H9 (cell line): ENCODE measurements at places on chromosomes 2 and 18.

GRCh38 chr2:38744399-38744780 is 6.8 kb downstream of the SRSF7 start:
- no peak for DNase-seq
- H3K4me1 ChIP-seq, result no peaks in the 10 kb centered on the region
- no peak overlapping the region for H3K27ac ChIP-seq
- H3K36me3 ChIP-seq, result peaks cover 70% of the 10 kb centered on the region
- H3K27me3 ChIP-seq, result no peaks in the 10 kb centered on the region
- H3K4me3 ChIP-seq, result no peak overlapping the region

DNA sequence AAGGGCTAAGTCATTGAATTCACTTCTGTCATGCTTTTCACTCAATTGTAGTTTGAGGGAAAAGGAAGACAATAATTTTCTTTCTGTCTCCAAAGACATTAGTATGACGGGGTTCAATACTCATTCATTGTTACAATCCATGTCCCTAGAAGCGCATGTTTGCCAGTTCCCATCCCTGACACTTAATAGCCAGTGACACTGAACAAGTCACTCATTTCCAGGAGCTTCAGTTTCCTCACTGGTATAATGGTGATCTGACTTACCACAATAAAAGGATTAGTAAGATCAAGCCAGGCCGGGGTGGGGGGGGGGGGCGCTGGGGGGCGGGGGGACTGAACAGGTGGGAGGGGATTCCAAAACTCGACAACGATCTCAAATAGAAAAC is 144.8 kb upstream of the MAP3K20 start:
- H3K27ac ChIP-seq, result no peak overlapping the region
- no peaks in the 10 kb centered on the region for H3K36me3 ChIP-seq
- DNase-seq, result no peak
- no peaks in the 10 kb centered on the region for H3K27me3 ChIP-seq
- H3K4me3 ChIP-seq, result no peak overlapping the region

- no peak for DNase-seq
- H3K36me3 ChIP-seq, result no peaks in the 10 kb centered on the region
- H3K27ac ChIP-seq, result no peak overlapping the region
These were observed 65.3 kb downstream of the CXCR4 start for GRCh38 chr2:136052369-136053362.

- H3K4me3 ChIP-seq, result no peak overlapping the region
- DNase-seq, result no peak
- no peaks in the 10 kb centered on the region for H3K4me1 ChIP-seq
- H3K27me3 ChIP-seq, result no peaks in the 10 kb centered on the region
- no peak overlapping the region for H3K27ac ChIP-seq
These were observed 108.2 kb upstream of the TWIST2 start for GRCh38 chr2:238739668-238740067.

DNA sequence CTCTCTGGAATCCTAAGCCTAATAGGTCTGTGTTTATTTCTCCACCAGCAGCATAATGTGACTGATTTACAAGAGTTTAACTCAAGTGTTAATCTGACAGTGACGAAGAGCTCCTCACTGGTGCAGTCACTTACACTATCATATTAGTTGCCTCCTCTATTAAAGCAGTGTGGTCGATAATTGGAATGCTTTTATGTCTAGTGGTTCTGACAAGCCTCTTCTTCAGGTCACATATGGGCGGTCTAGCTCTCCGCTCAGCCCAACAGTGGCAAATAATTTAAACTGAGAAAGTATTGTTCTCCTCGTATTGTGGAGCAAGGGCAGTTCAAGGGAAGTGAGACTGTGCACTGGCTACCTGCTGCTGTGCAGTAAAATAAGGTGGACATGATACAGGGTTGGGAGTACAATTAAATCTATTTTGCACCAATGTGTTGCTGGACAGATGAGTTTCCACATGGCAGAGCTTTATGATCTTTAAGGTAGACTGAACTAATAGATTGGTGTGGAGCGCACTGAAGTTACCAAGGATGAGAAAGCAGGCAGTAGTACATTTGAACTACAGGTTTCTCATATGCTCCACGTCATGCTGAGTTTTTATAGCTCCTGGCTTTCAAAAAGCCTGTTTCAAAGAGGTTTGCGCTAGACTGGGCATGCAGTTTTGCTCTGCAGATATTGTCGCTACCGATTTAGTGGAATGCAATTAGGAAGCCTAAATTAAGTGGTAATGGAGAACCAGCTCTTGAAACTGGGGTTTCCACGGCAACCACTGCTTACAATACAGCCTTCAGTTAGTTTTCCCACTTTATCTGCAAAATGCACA is 151.7 kb upstream of the POU3F3 start:
- H3K36me3 ChIP-seq, result no peaks in the 10 kb centered on the region
- H3K27ac ChIP-seq, result no peak overlapping the region
- DNase-seq, result no peak
- H3K27me3 ChIP-seq, result no peaks in the 10 kb centered on the region

DNA sequence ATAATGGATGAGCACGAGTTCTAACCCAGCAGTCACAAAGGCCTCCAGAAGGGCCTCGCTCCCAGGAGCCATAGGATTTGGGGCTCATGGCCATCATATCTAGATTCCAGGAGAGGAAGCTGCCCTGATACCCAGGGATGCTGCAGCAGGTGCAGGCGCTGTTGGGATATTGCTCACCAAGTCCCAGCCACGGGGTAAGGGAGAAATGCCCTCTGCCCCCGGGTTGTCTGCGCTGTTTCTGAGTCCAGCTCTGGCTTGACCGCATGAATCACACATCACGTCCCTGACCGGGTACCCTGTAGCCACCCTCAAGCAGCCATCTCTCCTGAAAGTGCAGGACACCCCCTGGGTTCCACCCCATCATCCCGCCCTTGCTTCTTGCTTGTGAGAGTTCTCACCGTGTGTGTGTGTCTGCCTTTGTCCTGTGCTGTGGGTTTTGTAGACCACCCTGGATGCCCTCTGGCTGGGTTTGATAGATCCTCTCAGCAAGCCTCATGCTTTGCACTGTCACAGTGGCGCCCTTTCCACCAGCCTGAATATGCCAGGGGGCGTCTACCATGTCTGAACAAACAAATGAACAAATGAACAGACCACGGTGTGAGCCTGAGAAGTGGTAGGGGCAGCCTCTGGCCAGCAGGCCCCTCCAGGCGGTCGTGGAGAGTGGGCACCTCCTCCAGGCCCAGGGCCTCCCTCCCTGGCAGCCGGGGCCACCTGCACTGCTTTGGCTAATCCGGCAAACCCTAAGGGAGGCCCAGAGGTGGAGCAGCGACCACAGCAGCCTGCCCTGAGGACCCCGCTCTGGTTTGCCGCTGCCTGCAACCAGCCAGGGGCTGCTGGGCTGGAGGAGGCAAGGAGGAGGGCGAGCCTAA is 32.1 kb downstream of the ADRA2B start:
- H3K4me1 ChIP-seq, result no peaks in the 10 kb centered on the region
- H3K4me3 ChIP-seq, result no peak overlapping the region
- DNase-seq, result peak; percentile 18
- no peaks in the 10 kb centered on the region; the same call in 2 of the 3 replicates for H3K36me3 ChIP-seq

- H3K27ac ChIP-seq, result no peak overlapping the region
- no peaks in the 10 kb centered on the region for H3K36me3 ChIP-seq
- no peak for DNase-seq
- no peaks in the 10 kb centered on the region for H3K4me1 ChIP-seq
- no peak overlapping the region for H3K4me3 ChIP-seq
These were observed 1111.9 kb upstream of the GYPC start for GRCh38 chr2:125543968-125544514.

- DNase-seq, result no peak
- H3K27me3 ChIP-seq, result no peaks in the 10 kb centered on the region; the same call in 1 of the 2 replicates
- H3K27ac ChIP-seq, result no peak overlapping the region
These were observed 109.8 kb downstream of the FAM210A start for GRCh38 chr18:13616525-13617035.

DNA sequence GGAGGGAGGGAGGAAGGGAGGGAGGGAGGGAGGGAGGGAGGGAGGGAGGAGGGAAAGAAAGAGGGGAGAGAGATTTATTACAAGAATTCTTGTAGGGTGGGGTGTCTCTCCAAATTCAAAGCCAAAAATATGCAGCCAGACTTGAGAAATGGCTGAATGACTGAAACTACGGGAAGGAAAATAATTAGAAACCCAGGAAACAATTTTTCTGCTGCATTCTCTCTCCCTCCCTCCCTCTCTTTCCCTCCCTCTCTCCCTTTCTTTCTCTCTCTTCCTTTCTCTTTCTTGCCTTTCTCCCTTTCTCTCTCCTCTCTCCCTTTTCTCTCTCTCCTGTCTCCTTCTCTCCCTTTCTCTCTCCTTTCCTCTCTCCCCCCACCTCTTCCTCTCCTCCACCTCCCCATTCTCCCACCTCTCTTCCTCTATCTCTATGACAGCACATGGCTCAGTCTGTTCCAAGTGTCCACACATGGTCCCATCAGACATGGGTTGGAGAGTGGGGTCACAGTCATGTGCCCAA is 218.7 kb downstream of the C1D start:
- H3K27ac ChIP-seq, result no peak overlapping the region
- H3K4me1 ChIP-seq, result no peaks in the 10 kb centered on the region
- H3K36me3 ChIP-seq, result no peaks in the 10 kb centered on the region
- H3K27me3 ChIP-seq, result no peaks in the 10 kb centered on the region

DNA sequence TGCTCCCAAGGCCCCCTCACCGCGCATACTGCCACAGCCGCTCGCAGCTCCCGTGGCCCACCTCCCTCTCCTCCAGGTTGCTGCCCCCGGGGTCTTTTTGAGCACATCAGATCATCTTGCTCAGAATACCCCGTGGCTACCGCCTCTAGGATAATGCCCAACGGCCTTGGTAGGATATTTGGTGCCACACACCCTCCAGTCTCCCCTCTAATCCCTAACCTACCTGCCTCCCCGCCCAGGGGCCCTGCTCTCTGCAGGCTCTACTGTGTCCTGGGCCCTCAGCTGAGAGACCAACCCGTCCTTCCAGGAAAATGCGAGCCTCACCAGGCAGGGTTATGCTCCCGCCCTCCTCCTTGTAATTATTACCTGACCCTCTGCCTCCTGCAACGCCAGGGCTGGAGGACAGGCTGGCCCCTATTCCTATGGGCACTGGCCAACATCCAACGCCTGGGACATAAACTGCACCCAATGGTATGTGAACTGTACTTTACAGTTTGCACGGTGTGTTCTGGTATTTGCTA is 1.5 kb upstream of the MTCL1 start:
- peak overlapping the region; percentile 76 for H3K4me3 ChIP-seq
- no peak overlapping the region for H3K27ac ChIP-seq
- no peaks in the 10 kb centered on the region; the same call in 1 of the 2 replicates for H3K27me3 ChIP-seq
- peaks cover 9% of the 10 kb centered on the region for H3K36me3 ChIP-seq

- no peaks in the 10 kb centered on the region for H3K27me3 ChIP-seq
- DNase-seq, result no peak
- H3K4me3 ChIP-seq, result no peak overlapping the region
- no peaks in the 10 kb centered on the region; the same call in 2 of the 3 replicates for H3K36me3 ChIP-seq
These were observed 9.2 kb upstream of the ANTXR1 start for GRCh38 chr2:69003731-69004130.

- peaks cover 16% of the 10 kb centered on the region for H3K36me3 ChIP-seq
- H3K27me3 ChIP-seq, result no peaks in the 10 kb centered on the region
- H3K4me3 ChIP-seq, result no peak overlapping the region
- no peaks in the 10 kb centered on the region; the same call in 1 of the 2 replicates for H3K4me1 ChIP-seq
These were observed 350.7 kb upstream of the LRRTM1 start for GRCh38 chr2:80655265-80655664.

- H3K27me3 ChIP-seq, result no peaks in the 10 kb centered on the region
- no peak overlapping the region for H3K27ac ChIP-seq
- H3K36me3 ChIP-seq, result peaks cover 62% of the 10 kb centered on the region
- peaks cover 3% of the 10 kb centered on the region; the same call in 1 of the 2 replicates for H3K4me1 ChIP-seq
These were observed 37.0 kb downstream of the PUM2 start for GRCh38 chr2:20313659-20314058.

GRCh38 chr2:26782876-26783704 is 2.8 kb upstream of the CENPA start:
- DNase-seq, result no peak
- H3K36me3 ChIP-seq, result peaks cover 20% of the 10 kb centered on the region
- H3K4me3 ChIP-seq, result no peak overlapping the region
- H3K27me3 ChIP-seq, result no peaks in the 10 kb centered on the region
- no peak overlapping the region for H3K27ac ChIP-seq
- H3K4me1 ChIP-seq, result no peaks in the 10 kb centered on the region; the same call in 1 of the 2 replicates

DNA sequence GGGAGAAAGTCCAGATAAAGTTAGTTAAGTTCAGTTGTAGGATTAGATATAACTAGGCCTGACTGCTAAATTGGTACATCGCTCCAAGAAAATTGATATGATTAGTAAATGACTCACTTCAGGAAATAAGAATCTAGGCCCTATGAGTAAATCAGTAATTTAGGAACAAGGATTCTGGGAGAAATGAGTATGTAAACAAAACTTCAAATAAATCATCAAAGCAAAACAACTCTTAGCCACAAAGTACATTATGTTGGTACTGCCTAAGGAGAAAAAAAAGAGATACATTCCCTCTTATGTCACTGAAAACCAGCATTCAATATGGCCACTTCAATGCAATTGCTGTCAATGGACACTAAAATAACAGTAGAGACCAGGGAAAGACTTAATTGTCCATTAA is 529.1 kb downstream of the ZNF804A start:
- H3K36me3 ChIP-seq, result no peaks in the 10 kb centered on the region
- no peaks in the 10 kb centered on the region for H3K4me1 ChIP-seq
- H3K27ac ChIP-seq, result no peak overlapping the region
- H3K4me3 ChIP-seq, result no peak overlapping the region
- H3K27me3 ChIP-seq, result no peaks in the 10 kb centered on the region

DNA sequence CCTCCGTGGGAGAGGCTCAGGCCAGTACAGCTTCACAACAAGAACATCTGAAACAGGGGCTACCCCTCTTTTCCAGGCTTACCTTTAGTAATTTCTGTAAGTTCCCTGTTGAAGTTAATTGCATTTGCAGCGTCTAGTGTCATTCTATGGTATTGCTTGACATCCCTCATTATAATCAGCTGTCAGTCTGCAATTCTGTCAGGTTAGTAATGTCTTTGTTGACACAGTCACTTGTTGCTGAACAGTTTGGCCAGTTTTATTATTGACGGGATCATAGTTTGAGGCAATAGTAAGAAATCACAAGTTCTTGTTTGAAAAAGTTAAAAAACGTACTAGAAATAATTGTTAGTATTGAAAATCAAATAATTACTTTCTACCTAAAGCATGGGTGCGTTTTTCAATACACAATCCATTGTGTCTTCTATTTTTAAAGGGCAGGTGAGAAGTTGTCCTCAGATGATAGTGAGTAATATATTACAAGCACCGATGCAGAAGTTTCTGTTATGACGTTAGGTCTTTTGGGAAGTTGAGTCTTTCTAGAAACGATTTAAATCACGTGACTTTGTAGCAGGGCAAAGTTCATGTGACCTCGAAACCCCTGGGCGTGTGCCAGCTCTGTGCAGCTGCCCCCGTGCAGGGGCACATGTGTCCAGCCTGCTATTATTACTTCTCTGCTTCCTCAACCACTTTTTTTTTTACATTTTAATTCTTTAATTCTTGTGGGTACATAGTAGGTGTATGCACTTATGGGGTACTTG is 49.5 kb upstream of the MBP start:
- no peak overlapping the region for H3K4me3 ChIP-seq
- no peaks in the 10 kb centered on the region for H3K4me1 ChIP-seq
- no peak for DNase-seq
- peaks cover 3% of the 10 kb centered on the region for H3K36me3 ChIP-seq

- no peaks in the 10 kb centered on the region for H3K4me1 ChIP-seq
- H3K36me3 ChIP-seq, result peaks cover 9% of the 10 kb centered on the region
- DNase-seq, result no peak
- H3K27ac ChIP-seq, result no peak overlapping the region
These were observed 174.1 kb downstream of the LRATD1 start for GRCh38 chr2:14806613-14807012.

- no peak overlapping the region for H3K27ac ChIP-seq
- no peak for DNase-seq
- H3K36me3 ChIP-seq, result peaks cover 15% of the 10 kb centered on the region
- H3K4me3 ChIP-seq, result no peak overlapping the region
These were observed 279.0 kb downstream of the KIAA1328 start for GRCh38 chr18:37107748-37108522.
